ENCODE measurements at places on chromosomes 13 and 19.

DNA sequence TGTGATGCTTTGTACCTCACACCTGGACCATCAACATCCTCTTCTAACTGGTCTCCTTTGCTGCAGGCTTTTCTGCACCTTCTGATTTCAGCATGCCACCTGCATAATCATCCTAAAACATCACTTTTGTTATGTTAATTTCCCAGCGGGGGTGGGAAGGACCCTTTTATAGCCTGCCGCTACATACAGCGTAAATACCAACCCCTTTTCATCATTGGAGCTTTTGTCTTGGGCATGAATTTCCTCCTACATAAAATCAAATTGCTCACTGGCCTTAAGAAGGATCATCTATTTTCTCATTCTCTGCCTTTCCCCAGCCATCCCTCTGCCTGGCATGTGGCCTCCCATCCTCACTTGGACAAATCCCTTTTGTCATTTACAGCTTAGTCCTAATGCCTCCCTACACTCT is 124.7 kb downstream of the RBM26 start:
- no peak for DNase-seq

DNA sequence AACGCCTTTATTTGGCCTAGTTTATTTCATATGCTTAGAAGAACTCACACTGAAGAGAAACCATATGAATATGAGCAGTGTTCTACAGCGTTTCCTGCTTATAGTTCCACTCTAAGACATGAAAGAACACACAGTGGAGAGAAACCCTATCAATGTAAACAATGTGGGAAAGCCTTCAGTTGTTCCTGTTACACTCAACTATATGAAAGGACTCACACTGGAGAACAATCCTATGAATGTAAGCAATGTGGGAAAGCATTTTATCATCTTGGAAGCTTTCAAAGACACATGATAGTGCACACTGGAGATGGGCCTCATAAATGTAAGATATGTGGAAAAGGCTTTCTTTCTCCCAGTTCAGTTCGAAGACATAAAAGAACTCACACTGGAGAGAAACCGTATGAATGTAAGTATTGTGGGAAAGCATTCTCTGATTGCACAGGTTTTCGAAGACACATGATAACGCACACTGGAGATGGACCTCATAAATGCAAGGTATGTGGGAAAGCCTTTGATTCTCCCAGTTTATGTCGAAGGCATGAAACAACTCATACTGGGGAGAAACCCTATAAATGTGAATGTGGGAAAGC is 13.7 kb downstream of the ZNF441 start:
- DNase-seq = no peak

- DNase-seq = no peak
Observed at GRCh38 chr13:100836711-100837110, 162.1 kb upstream of the TMTC4 start.

DNA sequence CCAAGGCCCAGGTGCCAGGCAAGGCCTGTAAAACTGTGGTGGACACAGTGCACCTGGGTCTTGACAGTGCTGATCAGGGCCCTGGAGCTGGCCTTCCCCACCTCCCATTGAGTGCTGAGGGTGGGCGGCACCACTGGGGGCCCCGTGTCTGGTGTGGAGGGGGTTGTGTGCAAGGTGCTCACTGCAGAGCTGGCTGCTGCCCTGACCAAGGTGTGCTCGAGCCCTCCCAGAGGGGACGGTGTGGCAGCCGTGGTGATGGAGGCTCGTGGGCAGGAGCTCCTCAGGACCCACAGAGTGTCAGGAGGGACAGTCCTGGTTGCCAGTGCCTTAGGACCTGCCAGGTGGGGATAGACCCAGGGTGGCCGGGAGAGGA is 23.0 kb downstream of the ATP4B start:
- DNase-seq = no peak
